Pancreas (tissue), 10 donors: ENCODE measurements at places on chromosomes 4 and X. TPM values are rescaled to one million over a fixed set of nuclear protein-coding genes. Genes with fewer than 3 reads are reported as not detected.

Gene MAN2B2
- 17.5 TPM for total RNA-seq

GRCh38 chrX:133434197-133434820 lies 19.0 kb upstream of the GPC4 start:
- H3K27me3 ChIP-seq: no peaks in the 10 kb centered on the region
- no peak overlapping the region for H3K27ac ChIP-seq
- DNase-seq: no peak
- H3K4me3 ChIP-seq: no peak overlapping the region
- H3K4me1 ChIP-seq: no peaks in the 10 kb centered on the region

DNA sequence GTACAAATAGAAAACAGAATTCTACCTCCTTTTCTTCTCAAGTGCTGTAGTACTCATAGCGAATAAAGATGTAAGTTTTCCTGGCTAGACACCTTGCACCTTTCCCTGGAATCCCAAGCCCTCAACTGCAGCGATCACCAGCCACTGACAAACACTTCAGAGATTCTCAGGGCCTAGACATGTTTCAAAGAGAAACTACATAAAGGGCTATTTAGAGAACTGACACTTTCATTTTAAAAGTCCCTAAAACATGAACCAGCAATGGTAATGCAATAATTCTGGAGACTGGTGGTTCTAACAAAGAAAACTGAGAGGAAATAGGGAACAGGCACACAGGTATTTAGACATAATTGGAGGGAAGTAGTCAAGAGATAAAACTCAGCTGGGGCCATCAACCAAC lies 35.7 kb downstream of the FANCB start:
- H3K27me3 ChIP-seq: no peaks in the 10 kb centered on the region
- H3K4me1 ChIP-seq: no peaks in the 10 kb centered on the region
- DNase-seq: no peak
- H3K36me3 ChIP-seq: no peaks in the 10 kb centered on the region
- H3K4me3 ChIP-seq: no peak overlapping the region
- H3K27ac ChIP-seq: no peak overlapping the region

DNA sequence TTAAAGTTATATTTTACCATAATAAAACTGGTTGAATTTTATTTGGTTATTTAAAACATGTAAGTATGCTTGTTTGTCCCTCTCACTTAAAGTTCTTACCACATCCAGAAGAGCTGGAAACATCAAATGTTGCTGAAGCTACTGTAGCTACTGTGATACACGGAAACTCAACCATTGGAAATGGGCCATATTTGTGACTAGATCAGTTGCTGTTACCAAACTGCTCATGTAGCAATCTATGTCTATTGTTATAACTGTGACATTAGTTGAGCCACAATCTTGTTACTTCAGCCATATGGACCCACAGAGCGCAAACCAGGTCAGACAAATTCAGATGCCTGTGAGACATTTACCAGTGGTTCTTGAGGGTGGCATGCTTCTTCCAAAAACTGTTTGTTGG lies 41.6 kb downstream of the NDNF start:
- no peak for DNase-seq
- no peak overlapping the region for H3K4me3 ChIP-seq
- no peak overlapping the region for H3K27ac ChIP-seq
- no peaks in the 10 kb centered on the region for H3K4me1 ChIP-seq

GRCh38 chr4:78689700-78690323 lies 86.3 kb upstream of the BMP2K start:
- H3K27ac ChIP-seq: no peak overlapping the region
- H3K4me1 ChIP-seq: no peaks in the 10 kb centered on the region
- no peak overlapping the region for H3K4me3 ChIP-seq
- H3K27me3 ChIP-seq: no peaks in the 10 kb centered on the region
- DNase-seq: no peak
- no peaks in the 10 kb centered on the region for H3K36me3 ChIP-seq

Gene PRDM8
- 0.59 TPM for total RNA-seq

- no peaks in the 10 kb centered on the region for H3K36me3 ChIP-seq
- H3K4me3 ChIP-seq: no peak within 1 kb of the TSS
- H3K4me1 ChIP-seq: no peaks in the 10 kb centered on the region
Measured at GRCh38 chrX:103776546-103776945, at the start of gene PLP1. Gene PLP1, plus strand, starts transcription at chrX:103776840. Its CDS starts 156 bp downstream, at chrX:103776996.

GRCh38 chrX:42093756-42094155 lies 170.4 kb upstream of the CASK start:
- H3K27me3 ChIP-seq: no peaks in the 10 kb centered on the region
- H3K36me3 ChIP-seq: no peaks in the 10 kb centered on the region
- no peak overlapping the region for H3K27ac ChIP-seq
- no peak overlapping the region for H3K4me3 ChIP-seq
- no peaks in the 10 kb centered on the region for H3K4me1 ChIP-seq
- no peak for DNase-seq

DNA sequence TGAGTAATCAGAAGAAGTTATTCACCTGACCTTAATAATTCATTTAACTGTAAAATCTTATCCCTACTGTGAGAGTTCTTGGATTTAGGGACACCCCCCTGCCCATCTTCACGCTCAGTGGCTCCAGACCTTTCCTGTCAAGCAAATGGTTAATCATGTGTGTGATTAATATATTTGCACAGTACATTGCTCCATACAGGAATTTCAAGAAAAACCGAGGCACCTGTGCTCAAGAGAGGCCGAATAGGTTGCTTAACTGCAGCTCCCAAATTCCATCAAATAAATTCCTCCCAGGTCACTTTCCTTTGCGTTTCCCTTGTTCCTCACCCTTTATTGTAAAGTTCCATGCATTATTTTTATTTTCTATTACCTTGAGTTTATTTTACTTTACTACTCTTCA lies 119.5 kb downstream of the STOX2 start:
- H3K4me3 ChIP-seq: no peak overlapping the region
- no peak for DNase-seq
- no peak overlapping the region for H3K27ac ChIP-seq
- no peaks in the 10 kb centered on the region for H3K27me3 ChIP-seq
- peaks cover 4% of the 10 kb centered on the region for H3K4me1 ChIP-seq

- no peak for DNase-seq
- H3K27me3 ChIP-seq: no peaks in the 10 kb centered on the region
- no peaks in the 10 kb centered on the region for H3K4me1 ChIP-seq
- H3K36me3 ChIP-seq: no peaks in the 10 kb centered on the region
- H3K4me3 ChIP-seq: no peak overlapping the region
- H3K27ac ChIP-seq: no peak overlapping the region
Measured at GRCh38 chr4:170476351-170476750, 386.6 kb upstream of the AADAT start.

- no peak overlapping the region for H3K27ac ChIP-seq
- no peak for DNase-seq
Measured at GRCh38 chrX:30892591-30892990, 3.5 kb upstream of the TAB3 start.

DNA sequence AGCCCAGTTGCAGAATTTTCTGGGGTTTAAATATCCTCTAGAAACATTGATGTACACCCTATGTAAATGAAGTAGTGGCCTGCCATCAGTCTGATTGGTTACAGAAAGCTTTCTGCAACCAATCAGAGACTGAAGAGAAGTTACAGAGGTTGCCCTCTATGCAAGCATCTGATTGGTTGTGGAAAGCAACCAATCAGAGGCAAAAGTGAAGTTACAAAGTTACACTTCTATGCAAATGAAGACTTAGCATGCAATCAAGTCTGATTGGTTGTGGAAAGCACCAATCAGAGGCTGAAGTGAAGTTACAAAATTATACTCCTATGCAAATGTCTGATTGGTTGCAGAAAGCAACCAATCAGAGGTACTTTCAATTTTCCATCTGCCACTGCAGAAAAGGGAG lies 51.9 kb upstream of the USP9X start:
- no peak overlapping the region for H3K4me3 ChIP-seq
- DNase-seq: no peak
- no peaks in the 10 kb centered on the region for H3K36me3 ChIP-seq
- no peaks in the 10 kb centered on the region for H3K4me1 ChIP-seq

Gene TXK
- total RNA-seq: 0.51 TPM

DNA sequence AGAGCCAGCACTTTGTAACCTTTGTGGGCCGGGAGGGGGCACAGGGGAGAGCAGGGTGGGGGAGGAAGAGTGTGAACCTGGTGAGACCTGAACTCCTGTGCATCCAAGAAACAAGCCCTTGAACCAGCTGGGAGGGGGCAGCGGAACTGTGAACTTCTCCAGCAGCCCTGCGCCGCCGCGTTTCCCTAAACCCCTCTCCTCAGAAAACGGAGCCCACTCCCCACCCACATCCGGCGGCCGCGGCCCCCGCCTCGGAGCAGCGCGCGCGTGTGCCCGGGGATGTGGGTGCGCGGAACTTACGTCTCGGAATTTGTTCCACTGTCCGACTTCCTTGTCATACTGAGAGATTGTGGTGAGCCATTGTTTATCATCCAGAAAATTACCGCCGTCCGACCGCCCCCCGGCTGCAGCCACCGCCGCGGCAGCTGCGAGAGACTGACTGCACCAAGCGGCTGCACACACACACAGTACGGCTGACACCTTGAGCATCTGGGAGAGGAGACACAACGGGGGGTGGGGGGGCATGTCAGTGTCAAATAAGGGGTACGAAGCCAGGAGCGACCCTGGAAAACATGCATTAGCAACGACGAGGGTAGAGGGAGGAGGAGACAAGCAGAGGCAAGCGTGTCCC lies 494 bp downstream of the SPOCK3 start:
- no peaks in the 10 kb centered on the region for H3K4me1 ChIP-seq
- peak overlapping the region; percentile 44 for H3K4me3 ChIP-seq
- no peak for DNase-seq
- no peaks in the 10 kb centered on the region for H3K27me3 ChIP-seq
- no peaks in the 10 kb centered on the region for H3K36me3 ChIP-seq

GRCh38 chrX:118963159-118963558 lies 11.3 kb upstream of the LONRF3 start:
- no peak for DNase-seq
- H3K4me1 ChIP-seq: no peaks in the 10 kb centered on the region
- H3K36me3 ChIP-seq: no peaks in the 10 kb centered on the region
- no peak overlapping the region for H3K27ac ChIP-seq

Gene PASD1
- total RNA-seq: not detected

Gene NOCT
- total RNA-seq: 3.0 TPM

Gene S100P
- not detected for total RNA-seq

Gene NDUFA1
- total RNA-seq: 34.6 TPM

Gene FGB
- 2.0 TPM for total RNA-seq

DNA sequence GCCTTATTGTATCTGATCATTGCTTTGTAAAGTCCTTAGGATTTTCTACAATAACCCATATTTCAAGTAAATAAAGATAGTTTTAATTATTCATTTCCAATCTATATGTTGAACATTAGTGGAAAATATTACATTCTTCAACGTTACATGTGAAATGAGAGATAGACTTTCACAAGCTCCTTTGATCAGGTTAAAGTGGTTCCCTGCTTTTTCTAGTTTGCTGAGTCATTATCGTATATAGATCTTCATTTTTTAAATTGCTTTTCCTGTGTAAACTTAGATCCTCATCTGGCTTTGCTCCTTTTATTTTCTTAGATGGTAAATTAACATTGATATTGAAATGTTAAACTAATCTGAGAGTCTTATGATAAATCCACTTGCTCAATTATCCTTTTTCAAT lies 599.0 kb downstream of the TRAM1L1 start:
- no peaks in the 10 kb centered on the region for H3K27me3 ChIP-seq
- no peak overlapping the region for H3K27ac ChIP-seq
- no peak for DNase-seq
- no peak overlapping the region for H3K4me3 ChIP-seq
- H3K36me3 ChIP-seq: no peaks in the 10 kb centered on the region
- no peaks in the 10 kb centered on the region for H3K4me1 ChIP-seq

GRCh38 chr4:109321232-109321631 lies 18.8 kb upstream of the COL25A1 start:
- no peaks in the 10 kb centered on the region for H3K27me3 ChIP-seq
- DNase-seq: no peak
- no peaks in the 10 kb centered on the region for H3K36me3 ChIP-seq
- no peak overlapping the region for H3K27ac ChIP-seq
- no peak overlapping the region for H3K4me3 ChIP-seq

Gene SRPX2
- 1.2 TPM for total RNA-seq

Gene CC2D2A
- 3.1 TPM for total RNA-seq

DNA sequence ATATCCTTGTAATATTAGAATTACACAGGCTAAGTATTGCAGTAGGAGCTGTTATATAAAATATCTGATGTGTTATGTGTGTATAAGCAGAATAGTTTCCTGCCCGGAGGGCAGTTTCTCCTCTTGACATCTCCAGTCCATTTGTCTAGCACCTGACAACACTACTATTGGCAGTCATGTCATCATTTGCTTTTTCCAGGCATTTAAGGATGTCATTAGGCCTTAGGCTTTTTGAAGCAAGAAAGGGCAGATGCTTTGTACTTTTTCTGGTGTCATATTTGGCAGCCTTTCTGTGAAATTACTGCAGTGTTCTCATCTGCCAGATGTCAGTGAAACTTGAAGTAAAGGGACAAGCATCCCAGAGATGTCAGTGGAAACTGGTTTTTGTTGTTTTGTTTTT lies 2017.6 kb upstream of the IGFBP7 start:
- H3K27ac ChIP-seq: no peak overlapping the region
- DNase-seq: no peak
- H3K4me1 ChIP-seq: no peaks in the 10 kb centered on the region

DNA sequence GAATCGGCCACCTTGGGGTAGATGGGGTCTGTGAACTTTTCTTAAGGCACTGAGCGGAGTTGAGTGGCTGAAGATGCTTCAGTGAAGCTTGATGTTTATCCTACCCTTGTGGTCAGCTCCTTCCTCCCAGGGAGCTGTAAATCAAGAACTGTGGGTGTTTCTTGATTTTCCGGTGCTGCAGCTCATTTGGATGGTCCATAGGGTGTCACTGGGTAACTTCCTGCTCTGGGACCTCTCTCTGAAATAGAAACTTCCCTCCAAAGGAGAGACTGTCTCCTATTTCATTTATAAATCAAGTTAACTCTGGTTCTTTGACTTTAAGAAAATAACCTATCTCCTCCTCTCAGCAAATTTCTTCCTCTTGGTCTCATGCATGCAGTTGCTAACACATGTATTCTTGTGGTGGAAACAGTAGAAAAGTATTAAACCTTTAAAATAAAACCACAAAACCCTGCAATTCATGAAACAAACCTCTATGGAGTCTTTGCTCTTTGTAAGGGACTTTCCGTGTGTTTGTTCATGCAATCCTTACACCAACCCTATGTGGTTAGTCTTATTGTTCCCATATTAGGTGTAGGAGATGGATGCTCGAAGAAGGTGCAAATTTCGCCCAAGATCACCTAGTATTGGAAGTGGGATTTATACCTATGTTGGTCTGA lies 110.3 kb downstream of the SHROOM3 start:
- H3K4me3 ChIP-seq: no peak overlapping the region
- H3K36me3 ChIP-seq: no peaks in the 10 kb centered on the region
- no peak for DNase-seq
- no peaks in the 10 kb centered on the region for H3K4me1 ChIP-seq

GRCh38 chr4:1583051-1583785 lies 100.9 kb downstream of the FAM53A start:
- H3K27ac ChIP-seq: no peak overlapping the region
- peaks cover 4% of the 10 kb centered on the region for H3K4me1 ChIP-seq
- H3K36me3 ChIP-seq: no peaks in the 10 kb centered on the region
- no peak for DNase-seq

DNA sequence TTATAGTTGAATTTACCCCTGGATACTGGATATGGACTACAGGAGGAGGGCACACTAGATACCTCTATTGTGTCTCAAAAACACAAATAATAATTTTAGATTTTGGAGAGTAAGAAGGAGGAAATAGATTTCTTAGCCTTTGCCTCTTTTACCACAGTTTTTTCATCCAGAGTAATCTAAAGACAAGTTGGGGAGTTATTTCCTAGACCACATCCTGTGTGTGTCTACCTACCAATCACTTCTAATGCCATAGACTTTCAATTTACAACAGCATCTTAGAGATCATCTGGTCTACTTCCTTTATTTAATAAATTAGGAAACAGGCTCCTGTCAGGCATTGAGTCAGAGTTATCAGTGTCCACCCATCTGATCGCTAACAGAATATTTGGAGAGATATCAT lies 191.5 kb downstream of the EDA start:
- H3K4me3 ChIP-seq: no peak overlapping the region
- H3K27me3 ChIP-seq: no peaks in the 10 kb centered on the region
- H3K27ac ChIP-seq: no peak overlapping the region
- DNase-seq: no peak
- H3K36me3 ChIP-seq: no peaks in the 10 kb centered on the region

Gene FGFBP2
- not detected for total RNA-seq
